Stimulated activated CD4-positive, alpha-beta T cell treated with anti-CD3 and anti-CD28 coated beads, Interleukin-4, amount 100 ng/mL, for 24 hours (primary cell): ENCODE measurements at places on chromosomes 6 and 20.

DNA sequence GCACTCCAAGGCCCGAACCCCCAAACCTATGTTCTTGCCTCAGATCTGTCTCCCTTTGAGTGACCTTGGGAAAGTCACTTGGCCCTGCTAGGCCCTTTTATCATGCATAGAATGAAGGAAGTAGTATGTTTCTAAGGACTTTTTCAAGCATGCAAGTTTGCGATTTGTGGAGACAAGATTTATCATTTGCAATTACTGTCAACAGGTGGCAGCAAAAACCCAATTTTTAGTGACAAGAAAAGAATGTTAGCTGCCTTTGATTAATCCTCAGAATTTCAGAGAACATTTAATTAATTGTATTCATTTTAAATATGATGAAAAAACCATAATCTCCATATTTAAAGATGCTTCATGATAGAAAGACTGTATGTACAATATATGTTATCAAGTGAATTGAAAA lies 28.3 kb upstream of the PREP start:
- DNase-seq, result peak; percentile 32

GRCh38 chr6:164570801-164571200 lies 738.6 kb downstream of the C6orf118 start:
- DNase-seq, result no peak

DNA sequence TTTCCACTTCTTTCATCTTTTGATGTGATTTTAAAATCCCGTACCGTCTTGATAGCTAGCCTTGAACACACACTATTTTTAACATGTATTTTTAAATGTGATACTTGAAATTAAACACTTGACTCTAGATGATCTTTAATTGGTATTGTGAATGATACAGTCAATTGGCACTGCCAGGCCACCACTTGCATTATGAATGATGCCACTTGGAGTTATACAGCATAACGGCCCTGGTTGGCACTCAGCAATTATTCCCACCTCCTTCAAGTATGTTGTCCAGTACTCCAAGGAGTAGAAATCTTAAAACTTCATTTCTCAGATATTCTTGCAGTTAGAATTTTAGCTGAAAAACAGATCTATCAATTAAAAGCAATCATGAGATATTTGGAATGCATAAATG lies 62.9 kb downstream of the TENT5A start:
- no peak for DNase-seq

- no peak for DNase-seq
These were observed 85.0 kb upstream of the BMP5 start for GRCh38 chr6:55960344-55960743.
